ENCODE measurements at places on chromosomes 2 and 18.

DNA sequence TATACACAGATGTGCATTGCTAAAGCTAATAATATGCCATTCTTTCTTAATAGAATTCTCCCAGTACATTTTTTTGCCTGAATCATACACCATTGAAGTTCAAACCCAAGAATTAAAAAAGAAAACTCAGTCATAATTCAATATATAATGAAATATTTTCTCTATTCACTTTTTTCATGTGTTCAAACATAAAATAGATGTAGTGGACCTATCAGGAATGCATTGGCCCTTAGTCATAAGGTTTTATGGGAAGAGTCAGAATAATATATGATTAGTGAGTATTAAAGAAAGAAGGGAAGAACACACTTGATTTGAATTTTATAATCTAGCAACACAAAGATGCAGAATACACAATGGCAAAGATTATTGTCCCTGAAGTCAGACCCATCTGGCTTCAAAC, 297.0 kb upstream of the COL3A1 start:
- no peak for DNase-seq

- DNase-seq: peak; percentile 76
These were observed 73.2 kb downstream of the MBP start for GRCh38 chr18:77059294-77059916.

DNA sequence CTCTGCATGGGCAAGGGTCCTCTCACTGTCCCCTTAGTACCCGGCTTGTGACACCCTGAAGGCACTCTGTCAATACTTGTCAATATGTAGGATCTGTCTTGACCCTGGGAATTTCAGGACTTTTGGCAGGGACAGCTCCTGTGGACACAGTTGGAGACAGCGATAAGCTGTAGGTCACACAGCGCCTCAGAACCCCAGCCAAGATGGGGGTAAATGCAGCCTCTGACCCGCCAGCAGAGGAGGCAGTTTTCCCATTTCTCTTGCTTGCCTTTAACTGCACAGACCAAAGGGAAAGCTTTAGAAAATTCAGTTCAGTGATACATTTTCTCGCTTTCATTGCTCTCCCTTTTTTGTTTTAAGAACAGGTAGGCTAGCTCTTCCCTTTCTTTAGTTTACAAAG, 54.8 kb upstream of the KLHL29 start:
- no peak for DNase-seq

- no peak for DNase-seq
These were observed 95.6 kb downstream of the ITGA4 start for GRCh38 chr2:181552808-181553207.

- DNase-seq: no peak
These were observed 36.1 kb upstream of the TWIST2 start for GRCh38 chr2:238811759-238812158.

- DNase-seq: no peak
These were observed 197.7 kb downstream of the MTX2 start for GRCh38 chr2:176466918-176467452.

- no peak for DNase-seq
These were observed 185.5 kb downstream of the CDH2 start for GRCh38 chr18:27991391-27991790.

DNA sequence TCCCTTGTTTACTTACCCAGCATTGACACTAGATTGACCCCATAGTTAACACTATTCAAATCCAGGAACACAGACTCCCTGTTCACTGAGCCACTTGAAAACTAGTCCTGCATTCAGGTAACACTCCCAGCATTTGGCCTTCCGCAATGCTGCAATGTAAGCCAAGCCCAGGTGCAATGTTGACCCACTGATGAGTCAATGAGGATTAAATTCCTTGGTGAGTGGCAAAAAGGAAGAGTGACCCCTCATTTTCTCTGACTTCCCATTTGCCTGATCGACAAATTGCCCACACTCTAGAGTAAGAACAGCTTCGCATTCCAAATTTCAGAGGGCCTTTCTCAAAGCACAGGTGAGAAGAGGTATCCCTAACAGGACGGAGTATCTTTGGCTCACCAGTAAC, 251.9 kb downstream of the FBXO15 start:
- DNase-seq: peak; percentile 48

DNA sequence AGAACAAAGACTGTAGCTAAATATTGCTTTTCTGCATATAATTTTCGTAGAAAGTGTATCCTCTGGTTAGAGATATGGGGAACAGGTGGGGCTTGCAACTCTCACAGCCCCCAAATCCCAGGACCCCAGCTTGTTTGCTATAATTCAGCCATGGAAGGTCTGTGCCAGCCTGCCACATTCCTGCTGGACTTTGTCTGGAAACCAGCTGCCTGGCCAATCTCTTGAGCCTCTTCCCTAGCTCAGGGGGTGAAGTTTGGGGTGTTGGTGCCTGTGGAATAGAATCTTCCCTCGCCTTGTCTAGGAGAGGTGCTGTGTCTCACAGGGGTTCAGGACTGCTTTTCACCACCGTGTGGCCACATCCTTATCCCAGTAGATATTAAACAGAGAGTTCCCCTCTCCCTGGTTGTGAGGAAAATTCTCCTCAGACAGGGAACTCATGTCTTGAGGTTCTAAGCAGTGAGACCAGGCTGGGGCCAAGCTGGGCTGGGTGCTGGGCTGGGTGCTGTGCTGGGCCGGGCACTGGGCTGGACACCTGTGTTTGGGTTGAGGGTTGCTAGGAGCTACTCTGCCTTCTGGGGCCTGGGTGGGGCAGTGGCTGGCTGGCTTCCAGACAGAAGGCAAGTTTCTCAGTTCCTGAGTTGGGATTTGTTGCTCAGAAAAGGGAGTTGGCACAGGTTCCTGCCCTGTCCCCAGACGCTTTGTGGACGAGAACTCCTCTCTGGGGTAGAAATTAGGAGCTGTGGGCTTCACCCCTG, 12.3 kb downstream of the TOGARAM2 start:
- DNase-seq: peak; percentile 26

GRCh38 chr2:138201286-138201685, 237.0 kb downstream of the HNMT start:
- no peak for DNase-seq

GRCh38 chr2:20104900-20105545, 53.6 kb upstream of the LAPTM4A start:
- peak; percentile 44 for DNase-seq

DNA sequence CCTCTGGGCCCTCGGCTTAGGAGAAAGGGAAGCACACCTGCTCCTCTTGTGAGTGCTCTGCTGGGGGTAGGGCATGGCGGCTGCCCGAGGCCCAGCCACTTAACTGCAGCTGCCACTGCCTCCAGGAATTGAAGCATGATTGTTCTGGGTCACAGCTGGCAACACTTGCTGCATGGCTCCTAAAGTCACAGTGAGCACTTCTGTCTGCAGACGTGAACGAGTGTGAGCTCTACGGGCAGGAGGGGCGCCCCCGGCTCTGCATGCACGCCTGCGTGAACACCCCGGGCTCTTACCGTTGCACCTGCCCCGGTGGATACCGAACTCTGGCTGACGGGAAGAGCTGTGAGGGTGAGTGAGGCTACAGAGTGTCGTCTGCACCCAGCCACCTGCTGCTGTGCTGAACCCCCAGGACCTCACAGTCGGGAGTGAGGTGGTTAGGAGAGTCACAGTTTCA, 44.4 kb downstream of the FBLN7 start:
- peak; percentile 94 for DNase-seq

DNA sequence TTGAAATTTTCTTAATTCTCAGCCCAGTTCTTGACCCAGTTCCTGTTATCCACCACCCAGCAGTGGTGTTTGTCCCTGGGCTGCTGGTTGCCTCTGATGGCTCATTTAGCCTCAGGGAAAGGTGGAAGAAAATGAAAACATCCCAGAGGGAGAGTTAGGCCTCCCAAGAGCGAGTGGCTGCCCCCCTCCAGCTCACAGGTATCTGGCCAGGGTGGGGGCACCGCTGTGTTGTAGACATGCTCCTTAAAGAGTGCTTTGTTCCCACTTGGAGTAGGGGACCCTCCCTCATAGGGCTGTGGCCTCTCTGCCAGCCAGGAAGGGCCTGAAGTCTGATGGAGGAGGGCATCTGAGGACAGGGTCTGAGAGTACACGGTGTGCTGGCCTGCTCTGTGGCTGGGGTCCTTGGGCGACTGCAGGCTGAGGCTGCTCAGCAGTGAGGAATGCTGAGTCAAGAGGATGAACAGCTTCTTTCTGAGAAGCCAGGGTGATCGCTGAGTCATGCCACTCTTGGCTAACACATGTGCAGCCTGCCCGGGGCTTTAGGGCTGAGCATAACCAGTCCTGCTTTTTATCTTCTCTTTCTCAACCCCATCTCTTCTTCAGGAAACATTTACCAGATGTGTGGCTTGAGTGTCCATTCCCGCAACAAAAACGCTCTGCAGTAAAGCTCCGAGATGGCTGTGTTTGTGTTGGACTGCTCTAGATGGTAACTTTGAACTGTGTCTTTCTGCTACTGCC, 72.3 kb downstream of the IL1R2 start:
- no peak for DNase-seq

DNA sequence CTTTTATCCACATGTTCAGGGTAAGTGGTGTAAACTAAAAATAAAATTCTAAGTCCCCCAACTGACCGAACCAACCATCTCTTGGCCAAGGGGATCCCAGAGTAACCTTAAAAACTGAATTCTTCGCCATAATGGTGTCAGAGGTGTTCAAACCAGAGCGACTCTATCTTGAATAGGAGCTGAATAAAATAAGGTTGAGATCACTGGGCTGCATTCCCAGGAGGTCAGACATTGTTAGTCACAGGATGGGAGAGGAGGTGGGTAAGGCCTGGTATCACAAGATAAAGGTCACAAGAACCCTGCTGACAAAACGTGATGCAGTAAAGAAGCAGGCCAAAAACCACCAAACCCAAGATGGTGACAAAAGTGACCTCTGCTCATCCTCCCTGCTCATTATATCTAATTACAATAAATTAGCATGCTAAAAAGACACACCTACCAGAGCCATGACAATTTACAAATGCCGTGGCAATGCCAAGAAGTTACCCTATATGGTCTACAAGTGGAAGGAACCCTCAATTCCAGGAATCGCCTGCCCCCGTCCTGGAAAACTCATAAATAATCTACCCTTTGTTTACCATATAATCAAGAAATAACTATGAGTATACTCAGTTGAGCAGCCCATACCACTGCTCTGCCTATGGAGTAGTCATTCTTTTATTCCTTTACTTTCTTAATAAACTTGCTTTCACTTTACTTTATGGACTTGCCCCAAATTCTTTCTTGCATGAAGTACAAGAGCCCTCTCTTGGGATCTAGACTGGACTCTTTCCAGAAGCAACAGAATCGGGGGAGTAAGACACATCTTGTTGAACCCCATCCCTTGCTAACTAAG, 302.4 kb downstream of the STK39 start:
- DNase-seq: no peak

- no peak for DNase-seq
These were observed 124.8 kb downstream of the KLHL29 start for GRCh38 chr2:23509596-23510292.

- DNase-seq: no peak
These were observed 303.5 kb downstream of the HRH4 start for GRCh38 chr18:24763765-24764513.

- DNase-seq: no peak
These were observed 27.7 kb downstream of the MYL1 start for GRCh38 chr2:210287301-210287700.
